ENCODE measurements at places on chromosomes 4 and X.

DNA sequence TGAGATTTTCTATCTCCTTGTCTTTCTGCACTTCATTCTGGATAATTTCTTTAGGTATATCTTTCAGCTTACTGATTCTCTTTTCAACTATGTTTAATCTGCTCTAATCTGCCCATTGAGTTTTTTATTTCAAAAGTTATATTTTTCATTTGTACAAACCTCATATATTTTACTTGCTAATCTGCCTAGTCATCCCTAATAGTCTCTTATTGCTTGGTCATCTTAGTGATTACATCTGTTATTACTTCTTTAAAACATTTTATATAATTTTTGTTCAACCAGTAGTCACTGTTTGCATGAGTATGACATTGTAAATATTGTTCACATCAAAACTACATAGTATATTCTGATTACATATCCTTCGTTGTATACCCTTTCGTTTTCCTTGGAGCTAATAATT lies 32.4 kb downstream of the KANTR start:
- no peak for DNase-seq

DNA sequence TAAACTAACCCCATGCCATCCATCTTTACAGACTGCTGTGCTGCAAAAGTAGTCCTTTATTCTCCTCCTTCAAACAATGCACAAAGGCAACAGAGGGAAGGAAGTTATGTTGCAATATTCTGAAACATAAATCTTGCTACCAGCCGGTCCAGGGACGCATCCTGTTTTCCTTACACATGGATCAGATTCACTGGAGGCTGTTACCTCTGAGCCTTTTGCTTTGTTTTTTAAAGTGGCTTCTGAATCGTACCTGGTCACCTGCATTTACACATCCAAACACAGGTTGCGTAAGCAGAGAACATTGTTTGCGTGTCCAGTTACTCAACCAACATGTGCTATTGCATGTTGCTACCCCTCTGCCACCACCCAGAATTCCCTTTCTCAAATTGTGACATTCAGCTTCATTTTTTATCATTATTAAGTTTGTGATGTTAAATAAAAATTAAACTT lies 8.8 kb downstream of the PPARGC1A start:
- no peak for DNase-seq

GRCh38 chr4:168995537-168996295 lies 14.3 kb downstream of the CBR4 start:
- DNase-seq: no peak

DNA sequence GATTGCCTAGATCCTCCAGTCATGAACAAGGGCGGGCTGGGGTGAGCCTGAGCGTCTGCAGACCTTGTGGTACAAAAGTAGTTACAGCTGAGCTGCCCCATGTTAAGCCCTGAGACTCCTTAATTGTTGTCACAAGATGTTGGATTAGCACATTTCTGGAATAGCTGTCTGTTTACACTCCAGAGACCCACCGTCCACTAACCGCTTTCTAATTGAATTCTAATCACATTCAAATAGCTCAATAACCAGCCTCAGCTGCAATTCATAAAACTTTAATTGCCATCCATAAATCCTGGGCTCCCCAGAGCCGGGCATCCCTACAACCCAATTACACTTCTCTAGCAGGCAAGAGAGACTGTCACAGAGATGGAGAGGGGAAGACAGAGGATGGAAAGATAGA lies 1.6 kb upstream of the GSX2 start:
- no peak for DNase-seq

GRCh38 chr4:158999166-158999682 lies 103.7 kb upstream of the RAPGEF2 start:
- no peak for DNase-seq

GRCh38 chrX:72685018-72685417 lies 29.1 kb downstream of the PHKA1 start:
- no peak for DNase-seq

- DNase-seq: no peak
Measured at GRCh38 chrX:39144956-39145355, 343.7 kb downstream of the MID1IP1 start.

DNA sequence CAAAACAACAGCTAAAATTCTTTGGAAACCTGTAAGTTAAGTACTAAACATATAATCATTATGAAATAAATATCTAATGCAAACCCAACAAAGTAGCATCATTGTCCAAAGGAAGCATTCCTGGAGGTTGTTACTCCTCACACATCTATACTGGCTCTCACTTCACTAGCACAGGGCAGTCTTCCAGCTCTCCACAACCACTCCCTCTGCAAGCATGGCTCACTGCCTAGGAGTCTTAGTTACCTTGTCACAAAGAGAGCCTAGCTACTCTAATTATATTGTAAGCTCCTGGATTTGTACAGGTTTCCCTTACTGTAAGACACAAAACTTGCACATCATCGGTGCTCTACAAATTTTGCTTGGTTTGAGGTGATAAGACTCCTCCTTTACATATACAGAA lies 76.1 kb downstream of the AMMECR1 start:
- no peak for DNase-seq

- no peak for DNase-seq
Measured at GRCh38 chr4:76993787-76994641, 44.5 kb downstream of the SEPTIN11 start.

GRCh38 chrX:136130931-136131833 lies 16.2 kb upstream of the FHL1 start:
- DNase-seq: no peak

DNA sequence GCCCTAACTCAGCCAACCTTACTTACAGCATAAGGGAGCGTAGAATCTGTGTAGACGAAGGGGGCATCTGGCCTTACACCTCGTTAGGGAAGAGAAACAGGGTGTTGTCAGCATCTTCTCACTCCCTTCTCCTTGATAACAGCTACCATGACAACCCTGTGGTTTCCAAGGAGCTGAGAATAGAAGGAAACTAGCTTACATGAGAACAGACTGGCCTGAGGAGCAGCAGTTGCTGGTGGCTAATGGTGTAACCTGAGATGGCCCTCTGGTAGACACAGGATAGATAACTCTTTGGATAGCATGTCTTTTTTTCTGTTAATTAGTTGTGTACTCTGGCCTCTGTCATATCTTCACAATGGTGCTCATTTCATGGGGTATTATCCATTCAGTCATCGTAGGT lies 14.6 kb downstream of the PLP1 start:
- no peak for DNase-seq

DNA sequence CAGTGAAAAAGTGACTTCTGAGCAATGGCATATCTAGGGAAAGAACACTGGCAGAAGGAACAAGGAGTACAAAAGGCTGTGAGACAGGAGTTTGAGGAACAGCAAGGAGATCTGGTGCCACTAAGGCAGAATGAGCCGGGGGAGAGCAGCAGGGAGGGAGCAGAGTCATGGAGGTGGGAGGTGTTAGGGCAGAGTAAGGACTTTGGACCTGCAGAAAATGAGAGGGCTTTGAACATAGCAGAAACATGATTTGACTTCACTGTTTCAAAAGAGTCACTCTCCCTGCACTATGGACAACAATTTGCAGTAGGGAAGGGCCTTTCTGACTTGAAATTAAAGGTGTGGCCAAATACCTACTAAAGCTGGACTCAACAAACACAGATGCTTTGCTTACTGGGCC lies 356.2 kb downstream of the ADGRL3 start:
- peak; percentile 9 for DNase-seq

- DNase-seq: no peak
Measured at GRCh38 chr4:102639598-102639997, 121.2 kb downstream of the MANBA start.

- no peak for DNase-seq
Measured at GRCh38 chr4:170672381-170672965, 582.7 kb upstream of the AADAT start.

- DNase-seq: no peak
Measured at GRCh38 chr4:173529477-173530325, at the start of gene HAND2. Gene HAND2 (minus strand): TSS chr4:173530229. CDS start chr4:173529289, 940 bp downstream.

- DNase-seq: peak; percentile 29
Measured at GRCh38 chr4:127479031-127479622, 153.6 kb upstream of the INTU start.

DNA sequence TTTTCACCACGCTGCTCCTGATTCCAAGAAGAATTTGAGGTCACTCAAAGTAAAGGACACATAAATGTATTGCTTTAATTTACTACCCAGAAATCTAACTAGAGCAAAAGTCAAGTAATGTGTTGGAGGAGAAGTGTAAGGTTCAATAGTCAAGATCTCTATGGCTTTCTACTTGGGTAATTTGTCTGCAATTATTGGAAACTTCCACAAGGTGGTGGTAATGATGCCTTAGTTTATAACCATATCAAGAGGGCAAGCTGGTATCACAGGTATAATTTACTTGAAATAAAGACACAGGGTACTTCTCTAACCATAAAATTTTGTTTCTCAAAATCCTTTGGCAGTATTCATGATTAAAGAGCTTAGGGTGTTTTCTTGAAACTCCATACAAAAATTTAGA lies 10.2 kb upstream of the GRIA3 start:
- peak; percentile 17 for DNase-seq

- no peak for DNase-seq
Measured at GRCh38 chr4:185846505-185847150, 34.6 kb upstream of the SORBS2 start.

GRCh38 chr4:85818700-85819099 lies 343.8 kb downstream of the ARHGAP24 start:
- no peak for DNase-seq

GRCh38 chr4:35166466-35166865 lies 1077.8 kb downstream of the ARAP2 start:
- DNase-seq: no peak

DNA sequence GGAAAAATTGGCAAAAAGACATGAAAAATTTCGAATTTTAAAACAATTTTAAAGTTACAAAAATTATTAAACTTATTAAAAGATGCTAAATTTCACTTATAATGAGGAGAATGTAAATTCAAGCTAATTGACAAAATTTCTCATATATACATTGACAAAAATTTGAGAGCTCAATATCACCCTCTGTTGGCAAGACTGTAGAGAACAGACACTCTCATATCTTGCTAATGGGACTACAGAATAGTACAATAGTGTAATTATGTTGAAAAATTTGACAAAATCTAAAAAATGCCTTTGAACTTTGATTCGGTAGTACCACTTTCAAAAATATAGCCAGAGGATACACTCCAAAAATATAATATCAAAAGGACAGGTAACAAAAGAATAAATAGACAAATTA lies 29.8 kb downstream of the DCAF8L2 start:
- peak; percentile 1 for DNase-seq

- DNase-seq: no peak
Measured at GRCh38 chrX:41688156-41688555, 617 bp upstream of the GPR34 start.

DNA sequence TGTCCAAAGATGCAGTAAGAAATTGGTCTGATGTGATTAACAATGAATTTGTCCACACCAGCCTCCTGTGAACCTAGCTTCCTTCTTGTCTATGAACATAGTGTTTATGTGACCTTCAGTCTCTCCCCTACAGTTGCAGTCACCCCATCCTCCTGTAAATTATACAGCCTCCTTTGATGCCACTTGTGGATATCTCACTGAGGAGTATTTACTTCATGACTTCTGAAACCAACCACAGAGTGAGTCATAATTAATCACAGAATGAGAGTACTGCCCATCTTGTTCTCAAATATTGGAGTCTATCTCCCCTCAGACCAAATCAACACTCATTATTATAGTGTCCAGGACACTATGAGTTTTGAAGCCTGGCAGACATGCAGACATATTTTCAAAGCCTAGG lies 27.3 kb upstream of the XAGE2 start:
- no peak for DNase-seq

DNA sequence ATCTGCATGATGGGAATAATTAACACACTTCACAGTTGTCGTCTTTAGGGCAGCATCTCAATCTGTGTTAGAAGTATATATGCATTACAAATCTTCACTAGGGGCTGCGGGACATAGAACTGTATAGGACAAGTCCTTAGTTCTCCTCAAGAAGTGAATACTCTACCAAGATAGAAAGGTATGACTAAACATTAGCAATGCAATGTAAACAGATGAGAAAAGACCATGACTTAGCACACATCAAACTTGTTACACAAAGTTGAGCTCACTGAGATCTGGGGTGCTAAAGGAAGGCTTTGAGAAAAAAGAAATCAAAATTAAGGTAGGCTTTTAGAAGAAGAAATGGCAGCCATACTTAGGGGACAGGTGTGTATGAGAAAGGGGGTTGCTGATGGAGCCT lies 182.1 kb upstream of the MAP3K15 start:
- no peak for DNase-seq

- DNase-seq: no peak
Measured at GRCh38 chr4:1266881-1267763, 18.2 kb upstream of the CTBP1 start.

- no peak for DNase-seq
Measured at GRCh38 chr4:57117491-57117890, 7.3 kb upstream of the IGFBP7 start.

DNA sequence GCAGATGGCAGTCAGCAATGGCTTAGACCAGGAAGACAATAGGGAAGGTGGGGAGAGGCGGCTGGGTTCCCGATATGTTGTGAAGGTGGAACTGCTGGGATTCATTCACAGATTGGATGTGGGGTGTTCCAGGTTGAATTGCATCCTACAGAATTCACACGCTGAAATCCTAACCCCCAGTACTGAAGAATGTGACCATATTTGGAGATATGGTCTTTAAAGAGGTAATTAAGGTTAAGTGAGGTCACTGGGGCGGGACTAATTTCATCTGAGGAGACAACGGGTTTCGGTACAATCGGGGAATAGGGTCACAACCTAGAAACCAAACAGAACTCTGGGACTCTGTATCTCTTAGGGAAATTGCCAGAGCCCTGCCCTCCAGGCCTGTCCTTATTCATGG lies 5.3 kb upstream of the CHRNA9 start:
- DNase-seq: no peak

GRCh38 chr4:118033148-118034052 lies 886 bp upstream of the NDST3 start:
- DNase-seq: peak; percentile 69

DNA sequence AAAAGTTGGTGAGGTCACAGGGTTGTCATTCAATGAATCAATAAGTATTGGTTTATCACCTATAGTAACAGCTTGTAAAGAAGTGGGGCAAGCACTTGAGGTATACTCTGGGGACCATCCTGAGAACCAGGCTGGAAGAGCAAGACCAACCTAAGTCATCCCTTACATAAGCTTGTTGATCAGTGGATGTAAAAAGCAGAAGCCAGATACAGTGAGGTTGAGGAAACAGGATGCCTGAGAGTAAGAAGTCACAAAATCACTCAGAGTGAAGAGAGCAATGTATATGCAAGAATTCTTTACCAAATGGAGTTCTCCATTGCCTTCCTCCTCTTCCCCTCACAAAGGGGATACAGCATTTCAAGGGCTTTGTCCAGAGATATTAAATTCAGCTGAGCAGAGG lies 76.3 kb upstream of the PACRGL start:
- no peak for DNase-seq

DNA sequence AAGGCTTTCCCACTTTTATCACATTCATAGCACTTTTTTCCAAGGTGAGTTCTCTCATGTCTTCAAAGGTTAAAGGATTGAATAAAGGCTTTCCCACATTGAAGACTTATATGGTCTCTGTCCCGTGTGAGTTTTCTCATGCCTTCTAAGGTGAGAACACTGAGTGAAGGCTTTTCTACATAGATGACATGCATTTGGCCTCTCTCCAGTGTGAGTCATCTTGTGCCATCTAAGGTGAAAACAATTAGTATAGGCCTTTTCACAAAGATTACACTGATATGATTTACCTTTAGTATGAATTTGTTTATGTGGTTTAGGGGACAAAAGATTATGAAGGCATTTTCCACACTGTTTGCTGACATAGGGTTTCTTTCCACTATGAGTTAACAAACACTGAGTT lies 21.2 kb downstream of the USP17L30 start:
- DNase-seq: no peak
